Activated naive CD8-positive, alpha-beta T cell treated with anti-CD3 and anti-CD28 coated beads, Interleukin-2, amount 10 ng/mL, durations not matched to agents 7 days and 5 days (primary cell): ENCODE measurements at places on chromosomes 2 and 18. TPM values are rescaled to one million over a fixed set of nuclear protein-coding genes. Genes with fewer than 3 reads are reported as not detected.

GRCh38 chr2:52931660-52932059 is 835.9 kb upstream of the CHAC2 start:
- H3K4me1 ChIP-seq: peaks cover 4% of the 10 kb centered on the region
- DNase-seq: no peak
- no peak overlapping the region for H3K27ac ChIP-seq
- no peaks in the 10 kb centered on the region for H3K36me3 ChIP-seq
- H3K4me3 ChIP-seq: no peak overlapping the region
- H3K27me3 ChIP-seq: no peaks in the 10 kb centered on the region

GRCh38 chr2:8821276-8822217 is 15.9 kb downstream of the KIDINS220 start:
- H3K4me3 ChIP-seq: no peak overlapping the region
- peaks cover 2% of the 10 kb centered on the region for H3K4me1 ChIP-seq
- no peak for DNase-seq
- H3K27ac ChIP-seq: no peak overlapping the region

DNA sequence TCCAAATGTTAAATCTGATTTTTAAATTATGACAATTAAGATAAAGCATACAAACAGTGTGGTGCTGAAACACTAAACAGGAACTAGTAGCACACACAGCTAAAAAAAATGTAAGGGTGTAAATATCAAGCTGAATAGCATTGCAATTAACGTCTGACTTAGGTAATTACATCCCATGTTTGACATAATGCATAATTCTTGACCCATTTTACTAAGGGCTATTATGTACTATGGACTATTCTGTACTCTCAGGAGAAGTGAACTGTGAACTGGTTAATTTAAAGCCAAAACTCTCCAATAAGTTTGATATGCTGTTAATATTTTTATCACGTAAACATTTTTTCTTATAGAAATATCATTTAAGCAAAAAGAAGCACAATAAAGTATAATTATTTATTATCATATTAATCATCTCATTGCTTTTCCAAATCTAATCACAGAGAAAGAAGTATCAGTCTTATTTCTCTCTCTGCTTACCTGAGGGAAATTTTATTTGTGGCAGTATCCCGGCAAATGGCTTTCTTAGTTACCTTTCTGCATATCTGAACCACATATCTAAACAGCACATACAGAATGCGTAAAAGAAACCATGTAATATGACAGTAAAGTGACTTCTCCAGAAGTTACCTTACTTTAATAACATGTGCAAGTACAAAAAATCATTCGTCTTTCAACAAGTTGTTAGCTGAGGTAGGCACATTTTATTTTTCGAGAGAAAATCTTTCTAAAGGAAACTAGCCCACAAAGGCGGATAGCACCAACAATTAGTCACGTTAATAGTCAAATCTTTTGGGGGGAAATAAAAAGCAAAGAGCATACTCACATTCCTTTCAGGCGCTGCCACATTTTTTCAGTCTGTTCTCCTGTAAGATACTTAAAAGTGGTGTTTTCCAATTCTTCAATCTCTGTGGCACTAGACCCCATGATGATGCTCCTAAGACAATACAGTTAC is 94.9 kb upstream of the PDE1A start:
- DNase-seq: no peak
- no peak overlapping the region for H3K27ac ChIP-seq
- no peaks in the 10 kb centered on the region for H3K4me1 ChIP-seq
- no peaks in the 10 kb centered on the region for H3K36me3 ChIP-seq
- no peak overlapping the region for H3K4me3 ChIP-seq

DNA sequence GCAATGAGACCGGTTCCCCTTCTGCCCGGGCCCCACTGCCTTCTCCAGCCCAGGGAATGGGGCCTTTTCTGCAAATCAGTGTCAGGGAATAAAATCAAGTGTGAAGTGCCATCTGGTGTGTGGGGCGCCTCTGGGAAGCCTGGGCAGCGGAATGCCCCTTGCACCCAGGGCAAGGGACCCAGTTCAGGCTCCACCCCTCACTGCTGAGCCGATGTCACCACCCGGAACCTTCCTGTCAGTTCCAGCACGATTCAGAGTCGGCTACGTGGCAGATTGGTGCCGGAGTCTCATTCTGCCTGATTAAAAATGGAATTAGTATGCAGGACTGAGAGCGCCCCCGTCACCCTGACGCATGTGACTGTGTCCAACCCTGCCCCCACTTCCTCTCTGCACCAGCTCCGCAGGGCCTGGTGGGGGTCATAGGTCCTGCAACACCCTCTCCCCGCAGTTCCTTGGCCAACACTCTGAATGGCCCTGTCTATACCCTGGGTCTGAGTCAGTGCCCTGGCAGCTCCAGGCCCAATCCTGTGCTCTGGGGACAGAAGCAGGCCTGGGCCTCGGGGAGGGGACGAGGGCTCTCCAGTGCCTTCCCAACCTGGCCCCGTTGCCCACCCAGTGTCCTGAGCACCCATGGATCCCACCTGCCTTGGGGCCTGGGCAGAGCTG is 8.2 kb upstream of the ALPI start:
- no peak overlapping the region for H3K4me3 ChIP-seq
- H3K27ac ChIP-seq: no peak overlapping the region
- H3K4me1 ChIP-seq: peaks cover 5% of the 10 kb centered on the region
- H3K27me3 ChIP-seq: peaks cover 5% of the 10 kb centered on the region

Gene SLC14A1
- 3.1 TPM for total RNA-seq

DNA sequence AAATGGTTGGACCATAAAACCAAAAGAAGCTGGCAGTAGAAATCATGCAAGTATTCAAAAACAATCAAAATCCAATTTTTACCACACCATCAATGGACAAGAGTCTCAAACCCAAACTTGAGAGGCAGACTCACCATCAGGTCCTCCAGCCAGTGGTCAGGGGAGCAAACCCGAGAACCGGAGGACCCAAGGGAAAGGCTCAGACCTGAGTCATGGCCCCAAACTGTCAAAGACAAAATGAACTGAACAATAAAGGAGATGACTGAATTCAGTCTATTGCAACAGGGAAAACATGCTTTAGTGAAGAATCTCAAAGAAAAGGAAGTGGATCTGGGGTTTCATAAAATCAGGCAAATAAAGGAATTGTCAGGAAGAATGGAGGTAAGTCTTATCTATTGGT is 150.7 kb upstream of the MGAT5 start:
- no peak overlapping the region for H3K27ac ChIP-seq
- peaks cover 13% of the 10 kb centered on the region for H3K27me3 ChIP-seq
- DNase-seq: no peak
- no peaks in the 10 kb centered on the region for H3K36me3 ChIP-seq

DNA sequence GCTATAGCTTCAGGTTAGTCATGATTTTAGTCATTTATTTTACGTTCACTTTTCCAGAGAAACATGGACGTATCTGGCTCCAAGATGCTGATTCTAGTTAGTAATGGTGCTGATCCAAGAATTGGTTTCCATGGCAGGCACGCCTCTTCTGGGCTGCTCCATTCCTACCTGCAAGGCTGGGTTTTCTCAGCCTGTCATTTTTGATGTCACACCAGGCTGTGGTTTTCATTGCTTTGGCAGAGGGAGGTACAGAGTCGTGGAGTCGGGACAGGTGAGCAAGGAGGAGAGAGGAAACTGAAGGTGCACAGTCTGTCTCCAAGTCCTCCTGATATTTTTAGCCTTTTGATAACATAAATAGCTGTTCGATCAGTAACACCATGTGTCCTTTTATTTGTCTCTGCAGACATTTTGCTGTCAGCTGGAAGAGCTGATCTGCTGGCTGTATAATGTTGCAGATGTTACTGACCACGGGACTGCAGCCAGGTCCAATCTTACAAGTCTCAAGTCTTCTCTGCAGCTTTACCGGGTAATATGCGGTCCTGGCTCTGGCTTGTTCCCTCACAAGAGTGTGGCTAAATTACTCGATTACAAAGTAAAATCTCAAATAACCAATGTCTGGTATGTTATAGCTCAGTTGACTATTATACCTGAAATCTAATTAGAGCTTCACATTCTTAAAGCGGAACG is 17.8 kb downstream of the CEP68 start:
- peaks cover 4% of the 10 kb centered on the region for H3K4me1 ChIP-seq
- H3K4me3 ChIP-seq: no peak overlapping the region
- H3K36me3 ChIP-seq: peaks cover 2% of the 10 kb centered on the region
- DNase-seq: no peak
- no peaks in the 10 kb centered on the region for H3K27me3 ChIP-seq

- no peaks in the 10 kb centered on the region for H3K36me3 ChIP-seq
- H3K4me3 ChIP-seq: no peak overlapping the region
- no peaks in the 10 kb centered on the region for H3K4me1 ChIP-seq
- no peak for DNase-seq
- no peak overlapping the region for H3K27ac ChIP-seq
- H3K27me3 ChIP-seq: no peaks in the 10 kb centered on the region
Observed at GRCh38 chr2:182444806-182445205, 18.0 kb upstream of the PDE1A start.

DNA sequence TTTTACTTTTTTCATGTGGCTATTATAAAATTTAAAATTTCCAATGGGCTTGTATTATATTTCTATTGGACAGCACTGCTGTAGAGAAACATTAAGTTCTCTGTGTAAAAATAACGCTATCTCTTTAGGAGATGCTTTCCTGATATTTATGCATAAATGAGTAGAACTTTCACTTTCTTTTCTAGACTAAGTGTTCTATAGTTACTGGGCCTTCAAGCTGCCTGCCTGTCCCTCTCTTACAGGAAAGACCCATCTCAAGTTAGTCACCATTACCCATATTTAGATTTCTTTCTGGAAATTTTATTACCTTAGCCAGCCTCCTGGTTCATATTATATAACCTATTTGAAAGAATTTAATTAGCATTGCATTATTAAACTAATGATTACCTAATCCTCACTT is 4.8 kb downstream of the ITGA4 start:
- H3K27me3 ChIP-seq: no peaks in the 10 kb centered on the region
- DNase-seq: no peak
- peaks cover 55% of the 10 kb centered on the region for H3K36me3 ChIP-seq
- peaks cover 49% of the 10 kb centered on the region for H3K4me1 ChIP-seq
